NCI-H2081 (cell line): ENCODE measurements at places on chromosomes 5 and 9.

DNA sequence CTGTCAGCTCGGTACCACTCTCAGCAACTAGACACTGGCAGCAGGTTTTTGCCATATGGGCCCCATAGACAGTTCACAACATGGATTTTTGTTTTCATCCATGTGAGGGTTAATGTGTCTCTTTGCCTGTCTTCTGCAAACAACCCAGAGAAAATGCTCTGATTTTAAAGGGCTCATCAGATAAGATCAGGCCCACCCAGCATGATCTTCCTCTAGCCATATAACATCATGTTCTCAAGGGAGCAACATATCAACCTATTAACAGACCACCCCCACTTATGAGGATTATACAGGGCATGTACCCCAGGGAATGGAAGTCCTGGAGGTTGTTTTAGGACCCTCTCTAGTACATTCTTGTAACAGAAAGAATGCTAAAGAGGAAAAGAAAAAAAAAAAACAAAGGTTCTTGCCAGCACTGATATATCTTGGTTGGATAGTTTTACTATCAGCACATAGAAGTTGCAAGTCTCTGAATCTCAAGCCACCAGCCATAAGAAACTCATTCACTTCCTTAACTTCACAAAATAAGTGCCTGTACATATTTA is 1015.1 kb downstream of the TLE4 start:
- no peak for DNase-seq

- peak; percentile 65 for DNase-seq
These were observed 7.1 kb upstream of the KLF9 start for GRCh38 chr9:70421272-70422180.

- DNase-seq: no peak
These were observed 830.3 kb downstream of the BRINP1 start for GRCh38 chr9:118538959-118539358.

DNA sequence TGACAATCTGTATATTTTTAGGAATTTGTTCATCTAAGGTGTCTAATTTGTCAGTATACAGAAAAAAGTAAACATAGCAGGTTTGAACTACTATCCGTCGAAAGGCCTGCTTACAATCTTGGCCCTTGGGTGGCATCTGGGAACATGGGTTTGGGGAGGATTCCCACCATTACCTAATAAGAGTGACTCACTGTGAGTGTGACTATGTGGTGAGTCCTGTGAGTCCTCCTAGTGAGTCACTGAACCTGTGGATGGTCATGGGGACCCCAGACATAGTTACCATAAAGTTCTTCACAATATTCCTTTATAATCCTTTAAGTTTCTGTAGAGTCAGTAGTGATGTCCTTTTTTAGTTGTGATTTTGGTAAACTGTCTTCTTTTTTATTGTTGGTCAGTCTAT is 37.0 kb downstream of the RNF130 start:
- DNase-seq: no peak

DNA sequence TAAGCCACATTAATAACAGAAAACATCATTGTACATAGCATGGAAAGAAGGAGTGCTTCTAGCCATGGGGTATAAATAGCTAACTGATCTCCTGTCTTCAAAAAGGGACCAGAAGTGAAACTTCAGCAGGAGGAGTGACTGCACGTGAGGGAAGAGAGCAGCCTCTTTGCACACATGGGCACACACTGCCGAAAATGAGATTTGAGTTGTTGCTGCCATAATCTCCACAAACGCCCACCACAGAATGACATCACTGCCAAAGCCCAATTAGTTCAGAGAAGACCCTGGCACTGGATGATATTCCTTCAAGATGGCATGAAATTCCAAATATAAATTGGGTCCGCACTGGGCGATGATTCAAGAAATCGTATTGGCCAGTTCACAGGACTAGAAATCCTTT is 238.9 kb upstream of the NR4A3 start:
- DNase-seq: no peak

- no peak for DNase-seq
These were observed 30.2 kb downstream of the AFAP1L1 start for GRCh38 chr5:149301744-149302380.

DNA sequence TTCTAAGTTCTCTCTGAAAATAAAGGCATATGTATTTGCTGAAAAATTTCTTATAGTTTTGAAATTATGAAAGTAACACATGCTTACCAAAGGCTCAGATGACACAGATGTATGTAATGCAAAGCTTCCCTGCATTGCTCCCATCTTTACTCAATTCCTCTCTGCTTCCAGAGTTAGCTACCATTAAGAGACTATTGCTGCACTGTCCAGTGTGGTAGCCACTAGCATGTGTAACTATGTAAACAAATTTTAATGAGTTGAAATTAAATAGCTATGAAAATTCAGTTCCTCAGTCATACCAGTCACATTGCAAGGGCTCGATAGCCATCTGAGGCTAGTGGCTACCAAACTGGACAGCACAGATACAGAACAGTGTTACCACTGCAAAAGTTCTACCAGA is 17.9 kb downstream of the FRMD3 start:
- no peak for DNase-seq

DNA sequence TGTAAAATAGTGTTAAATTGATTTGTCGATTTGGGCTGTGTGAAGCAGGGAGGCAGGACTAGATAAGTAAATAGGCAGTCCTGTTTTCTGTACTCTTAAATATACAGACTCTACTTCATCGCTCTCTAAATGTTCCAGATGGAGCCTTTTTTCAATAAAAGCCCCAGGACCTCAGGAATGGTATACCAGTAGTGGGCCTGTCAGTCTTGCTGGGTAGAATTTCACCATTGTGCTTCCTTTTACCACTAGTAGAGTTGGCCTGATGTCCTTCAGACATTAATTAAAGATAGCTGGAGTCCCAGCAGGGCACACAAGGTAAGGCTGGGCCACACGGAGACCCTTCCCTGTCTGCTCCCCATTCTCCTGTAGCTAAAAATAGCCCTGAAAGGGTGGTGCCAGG is 6.0 kb downstream of the SNX18 start:
- DNase-seq: no peak

DNA sequence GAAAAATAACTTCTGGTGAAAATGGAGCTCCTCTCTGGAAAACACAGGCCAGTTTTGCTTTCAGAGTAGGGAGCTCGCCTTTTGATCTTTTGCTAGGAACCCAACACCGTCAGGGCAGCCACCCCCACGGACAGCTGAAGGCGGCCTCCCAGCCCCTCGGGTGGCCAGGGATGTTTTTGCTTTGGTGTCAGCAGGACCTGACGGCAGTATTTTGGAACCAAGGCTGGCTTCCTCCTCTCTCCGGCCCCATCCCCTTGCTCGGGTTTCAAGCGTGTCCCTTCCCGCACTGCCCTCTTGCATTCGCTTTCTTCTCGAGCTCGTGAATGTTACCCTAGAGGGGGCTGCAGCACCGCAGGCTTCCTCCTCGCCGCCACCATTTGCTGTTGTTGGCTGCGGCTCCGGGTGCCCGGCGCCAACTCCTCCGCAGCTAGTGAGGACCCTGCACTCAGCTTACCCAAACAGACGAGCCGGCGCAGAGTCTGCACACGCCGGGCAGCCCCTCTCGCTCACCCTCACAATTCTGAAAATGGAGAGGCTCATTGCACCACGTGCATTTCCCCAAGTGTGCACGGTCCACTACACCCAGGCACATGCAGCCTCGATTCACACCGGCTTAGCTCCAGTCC is 35.5 kb upstream of the ADAMTSL1 start:
- no peak for DNase-seq

GRCh38 chr5:123700624-123701287 is 188.8 kb downstream of the CSNK1G3 start:
- DNase-seq: no peak

DNA sequence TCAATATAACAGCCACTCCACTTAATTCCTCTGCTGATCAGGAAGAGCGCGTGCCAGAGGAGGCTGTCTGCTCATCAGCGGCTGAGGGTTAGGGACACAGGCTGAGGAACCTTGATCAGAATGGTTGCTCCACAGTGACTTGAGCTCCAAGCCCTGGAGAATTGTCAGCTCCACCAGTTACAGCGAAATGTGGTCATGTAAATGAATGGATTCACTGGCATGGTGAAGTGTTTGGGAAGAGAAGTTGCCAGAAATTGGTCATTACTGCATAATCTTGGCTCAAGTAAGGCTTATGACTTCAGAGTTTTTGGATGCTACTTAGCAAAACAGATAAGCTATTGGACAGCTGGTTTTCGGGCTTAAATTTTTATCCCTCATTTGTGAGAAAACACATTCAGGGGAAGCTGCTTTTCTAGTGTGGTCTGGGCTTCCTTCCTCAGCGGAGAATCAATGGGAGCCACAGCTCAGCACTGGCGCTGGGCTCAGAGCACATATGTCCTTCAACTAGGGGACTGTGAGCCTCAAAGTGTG is 65.0 kb downstream of the PRRT1B start:
- no peak for DNase-seq

DNA sequence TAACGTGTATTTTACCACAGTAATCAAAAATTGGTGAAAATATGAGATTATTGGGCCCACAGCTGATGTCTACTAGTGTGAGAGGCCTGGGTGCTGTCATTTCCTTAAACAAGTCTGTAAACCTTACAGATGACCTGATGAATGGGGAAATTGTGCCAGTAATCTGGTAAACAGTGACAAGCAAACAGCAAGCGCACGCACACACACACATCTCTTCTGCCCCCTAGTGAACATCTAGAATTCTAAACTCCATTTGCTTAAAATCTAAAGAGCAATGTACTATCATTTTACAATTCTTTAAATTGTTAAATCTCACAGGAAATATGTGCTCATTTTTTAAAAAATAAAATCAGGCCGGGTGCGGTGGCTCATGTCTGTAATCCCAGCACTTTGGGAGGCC is 7.5 kb upstream of the RAPGEF1 start:
- peak; percentile 36 for DNase-seq

- DNase-seq: no peak
These were observed 113.5 kb downstream of the CAMK4 start for GRCh38 chr5:111337688-111338087.

- DNase-seq: peak; percentile 20
These were observed 13.1 kb upstream of the DCAF12 start for GRCh38 chr9:34139477-34140146.

DNA sequence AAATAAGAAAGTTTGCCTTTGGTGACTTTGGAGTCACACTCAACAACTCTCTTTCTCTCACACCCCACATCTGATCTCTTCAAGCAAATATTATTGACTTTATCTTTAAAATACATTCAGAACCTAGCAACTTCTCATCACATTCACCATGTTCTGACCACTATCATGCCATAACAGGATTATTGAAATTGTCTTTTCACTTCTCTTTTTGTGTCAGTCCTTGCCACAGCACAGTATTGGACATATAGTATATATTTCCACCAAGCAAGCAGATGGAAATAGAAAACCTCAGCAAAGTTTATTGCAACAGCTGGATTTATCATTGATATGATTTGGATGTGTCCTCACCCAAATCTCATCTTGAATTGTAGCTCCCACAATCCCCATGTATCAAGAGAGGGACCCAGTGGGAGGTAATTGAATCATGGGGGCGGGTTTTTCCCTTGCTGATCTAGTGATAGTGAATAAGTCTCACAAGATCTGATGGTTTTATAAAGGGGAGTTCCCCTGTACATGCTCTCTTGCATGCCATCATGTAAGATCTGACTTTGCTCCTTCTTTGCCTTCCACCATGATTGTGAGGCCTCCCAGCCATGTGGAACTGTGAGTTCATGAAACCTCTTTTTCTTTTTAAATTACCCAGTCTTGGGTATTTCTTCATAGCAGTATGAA is 26.9 kb upstream of the ITGA1 start:
- no peak for DNase-seq

DNA sequence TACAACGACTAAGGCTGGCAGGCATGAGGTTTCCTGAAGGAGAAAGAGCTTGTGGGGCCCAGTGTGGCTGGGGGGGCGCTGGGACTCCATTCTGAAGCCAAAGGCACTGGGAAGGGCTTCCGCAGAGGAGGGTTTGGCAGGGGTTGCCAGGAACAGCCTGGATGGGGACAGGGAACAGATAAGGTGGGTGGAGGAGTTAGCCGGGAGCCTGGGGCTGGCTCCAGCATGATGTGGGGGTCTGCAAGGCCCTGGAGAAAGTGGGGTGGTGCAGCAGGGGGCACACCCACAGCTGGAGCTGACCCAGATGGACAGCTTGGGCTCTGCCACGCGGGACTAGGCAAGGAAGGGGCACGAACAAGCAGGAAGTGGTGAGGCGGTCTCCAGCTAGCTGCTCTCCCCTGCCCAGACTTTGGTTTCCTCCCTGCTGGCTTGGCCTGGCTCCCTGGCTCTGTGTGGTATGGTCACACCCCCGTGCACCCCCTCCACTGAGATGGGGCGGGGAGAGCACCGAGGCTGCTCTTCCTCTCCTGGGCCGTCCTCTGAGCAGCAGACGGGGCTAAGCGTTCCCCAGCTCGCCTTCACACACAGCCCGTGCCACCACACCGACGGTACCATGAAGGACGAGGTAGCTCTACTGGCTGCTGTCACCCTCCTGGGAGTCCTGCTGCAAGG is at the start of gene LTC4S:
LTC4S (plus strand) TSS at position 519 of the 672 bp plus-strand sequence; CDS start at position 614, 95 bp downstream.
- DNase-seq: no peak

DNA sequence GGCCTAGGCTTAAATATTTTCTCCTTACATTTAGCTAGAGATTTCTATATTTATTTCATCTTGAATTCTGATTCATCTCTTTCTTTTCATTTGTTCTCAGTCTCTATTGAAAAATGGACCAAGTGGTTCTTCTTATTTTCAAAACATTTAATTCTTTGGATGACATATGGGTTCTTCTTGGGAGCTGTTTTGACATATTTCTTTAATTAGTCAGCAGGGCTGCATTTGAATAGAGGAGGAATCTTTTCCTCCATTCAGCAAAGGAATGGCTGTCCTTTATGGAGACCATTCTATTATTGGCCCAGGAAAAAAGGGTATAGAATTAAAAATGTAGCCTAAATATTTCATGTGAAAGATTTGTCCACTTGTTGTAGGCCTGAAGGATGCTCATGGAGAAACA is 109.9 kb downstream of the RPS23 start:
- DNase-seq: no peak
